Gastroesophageal sphincter (tissue), 4 donors: ENCODE measurements at places on chromosomes 16 and 17. TPM values are rescaled to one million over a fixed set of nuclear protein-coding genes. Genes with fewer than 3 reads are reported as not detected.

DNA sequence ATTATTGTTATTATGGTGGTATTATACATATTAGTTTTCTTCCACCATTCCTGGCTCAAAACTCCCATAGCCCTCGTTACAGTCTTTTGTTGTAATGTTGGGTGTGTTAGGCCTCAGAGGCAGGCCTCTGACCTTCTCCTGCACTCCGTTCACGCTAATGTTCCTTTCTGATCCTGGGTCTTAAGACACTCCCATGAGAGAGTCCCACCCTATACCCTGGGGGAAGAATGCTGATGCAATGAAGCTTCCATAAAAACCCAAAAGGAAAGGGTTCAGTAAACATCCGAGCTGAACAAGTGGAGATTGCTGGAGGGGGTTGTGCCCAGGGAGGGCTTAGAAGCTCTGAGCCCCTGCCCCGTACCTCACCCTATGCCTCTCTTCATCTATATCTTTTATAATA is 141.3 kb upstream of the NETO2 start:
- ATAC-seq: no peak

GRCh38 chr17:28173801-28174200 is 131.3 kb downstream of the NLK start:
- no peak for ATAC-seq

DNA sequence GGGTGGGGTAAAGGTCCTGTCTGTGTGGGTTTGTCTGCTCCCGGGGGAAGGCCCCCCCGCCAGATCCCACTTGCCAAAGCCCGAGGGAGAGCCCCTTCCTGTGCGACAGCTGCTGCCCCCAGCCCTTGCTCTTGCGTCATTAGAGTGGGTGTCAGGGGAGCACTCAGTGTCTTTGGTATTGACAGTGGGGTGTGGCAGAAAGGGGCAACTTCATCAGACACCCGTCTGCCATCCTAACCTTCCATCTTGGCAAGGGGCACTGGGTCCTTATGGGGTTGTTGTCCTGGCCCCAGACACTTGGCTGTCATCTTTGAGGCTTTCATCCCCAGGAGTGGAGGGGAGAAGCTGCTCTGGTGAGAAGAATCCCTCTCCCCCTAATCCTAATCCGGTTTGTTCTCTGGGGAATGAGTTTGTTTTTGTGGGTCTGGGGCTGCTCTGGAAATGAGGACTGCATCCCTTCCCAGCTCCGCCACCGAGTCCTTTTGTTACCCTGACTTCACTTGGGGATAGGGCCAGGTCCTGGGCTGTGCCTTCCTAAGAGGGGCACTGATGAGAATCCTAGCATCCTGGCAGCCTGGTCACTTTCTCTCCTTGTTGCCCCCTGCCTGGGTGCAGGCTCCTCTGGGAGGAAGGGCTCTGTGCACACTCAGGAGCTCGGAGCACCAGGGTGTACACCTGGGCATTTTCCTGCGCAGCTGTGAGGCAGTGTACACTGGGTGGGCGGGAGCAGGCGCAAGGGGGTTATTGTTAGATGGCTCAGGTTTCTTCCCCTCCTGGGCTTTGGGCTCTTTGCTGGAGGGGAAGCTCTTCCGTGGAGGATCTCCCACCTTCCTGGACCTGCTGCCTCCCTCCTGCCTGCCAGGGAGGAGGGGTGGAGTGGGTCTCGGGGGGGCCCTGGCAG is 21.1 kb downstream of the GJD3 start:
- no peak for ATAC-seq

Gene MYH4
- not detected for total RNA-seq
